ENCODE measurements at places on chromosomes 16 and 17.

DNA sequence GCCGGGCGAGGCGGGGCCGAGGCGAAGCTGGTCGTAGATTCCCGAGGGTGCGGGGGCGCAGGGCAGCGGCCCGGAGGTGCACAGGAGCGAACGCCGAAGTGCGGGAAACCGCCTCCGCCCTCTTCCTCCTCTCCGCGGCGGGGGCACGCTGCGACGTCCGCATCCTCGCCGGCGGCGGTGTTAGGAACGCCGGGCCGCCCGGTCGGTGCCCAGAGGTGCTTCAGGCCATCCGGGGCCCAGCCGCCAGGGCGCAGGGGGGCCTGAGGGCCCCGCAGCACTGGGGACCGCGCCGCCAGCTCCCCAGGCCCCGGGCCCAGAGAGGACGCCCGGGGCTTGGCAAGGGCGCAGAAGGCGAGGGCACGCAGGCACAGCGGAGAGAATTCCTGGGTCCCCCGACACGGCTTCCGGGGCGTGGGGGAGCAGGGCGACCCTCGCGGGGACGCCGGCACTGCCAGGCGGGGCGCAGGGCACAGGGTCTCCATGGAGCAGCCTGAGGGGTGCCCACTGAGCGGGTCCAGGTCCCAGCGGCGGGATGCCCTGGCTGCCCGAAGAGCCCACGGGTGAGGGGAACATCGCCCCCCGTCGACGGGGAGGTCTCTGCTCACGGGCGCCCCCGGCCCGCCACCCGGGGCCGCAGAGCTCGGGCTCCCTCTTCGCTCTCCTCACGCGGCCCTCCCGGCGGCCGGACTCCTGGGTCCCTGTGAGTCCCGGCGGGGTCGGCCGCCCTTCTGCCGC is 576 bp downstream of the EPOP start:
- DNase-seq: no peak

DNA sequence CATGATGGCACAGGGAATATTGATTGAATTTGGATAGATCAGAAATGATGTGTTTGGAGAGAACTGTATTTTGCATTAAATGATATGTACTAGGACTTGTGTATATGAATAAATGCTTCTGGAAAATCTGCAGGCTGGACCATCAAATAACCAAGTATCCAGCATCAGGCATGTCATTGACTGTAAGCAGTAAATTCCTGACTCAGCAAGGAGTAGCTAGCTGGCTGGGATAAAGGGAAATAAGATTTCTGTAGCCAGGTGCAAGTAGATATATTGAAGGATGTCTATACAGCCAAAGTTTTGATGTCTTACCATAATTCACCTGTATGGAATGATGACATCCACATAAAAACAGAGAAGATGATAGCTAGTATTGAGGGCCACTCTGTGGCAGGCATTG is 809.6 kb downstream of the CDH11 start:
- DNase-seq: no peak

- DNase-seq: no peak
These were observed 88.8 kb downstream of the HS3ST3B1 start for GRCh38 chr17:14389681-14390080.

- no peak for DNase-seq
These were observed 91.0 kb upstream of the CDH13 start for GRCh38 chr16:82535764-82536163.

DNA sequence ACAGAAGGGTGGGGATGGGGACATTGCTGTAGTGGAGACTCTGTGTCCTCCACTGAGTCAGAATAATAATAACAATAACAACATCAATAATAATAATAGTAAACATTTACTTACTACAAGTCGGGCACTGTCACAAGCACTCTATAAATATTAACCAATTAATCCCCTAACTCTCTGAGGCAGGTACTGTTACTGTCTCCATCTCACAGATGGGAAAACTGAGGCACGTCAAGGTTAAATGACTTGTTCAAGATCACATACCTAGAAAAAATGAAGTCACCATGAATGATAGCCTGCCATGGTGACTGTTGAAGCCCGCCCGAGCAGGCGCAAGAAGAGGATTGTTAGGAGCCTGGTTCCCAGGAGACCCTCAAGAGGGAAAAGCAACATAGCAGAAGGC is 10.2 kb downstream of the PRR29 start:
- DNase-seq: no peak

DNA sequence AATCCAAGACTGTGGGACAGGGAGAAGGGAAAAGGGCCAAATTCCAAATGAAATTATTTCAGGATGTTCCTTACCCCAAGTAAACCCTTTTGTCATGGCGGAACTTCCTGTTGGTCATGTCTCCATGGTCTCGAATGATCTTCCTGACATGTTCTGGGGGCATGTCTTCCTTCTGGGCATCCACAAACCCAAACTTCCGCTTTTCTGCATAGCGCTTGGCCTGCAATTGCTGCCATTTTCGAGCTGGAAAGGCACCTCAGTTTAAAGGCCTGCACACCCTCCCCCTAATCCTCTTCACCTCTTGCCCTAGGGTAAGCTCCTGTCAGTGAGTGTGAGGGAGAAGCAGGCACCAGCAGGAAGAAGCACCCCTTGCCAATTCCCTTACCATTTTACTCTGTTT is 1.2 kb downstream of the PRPF8 start:
- DNase-seq: no peak

DNA sequence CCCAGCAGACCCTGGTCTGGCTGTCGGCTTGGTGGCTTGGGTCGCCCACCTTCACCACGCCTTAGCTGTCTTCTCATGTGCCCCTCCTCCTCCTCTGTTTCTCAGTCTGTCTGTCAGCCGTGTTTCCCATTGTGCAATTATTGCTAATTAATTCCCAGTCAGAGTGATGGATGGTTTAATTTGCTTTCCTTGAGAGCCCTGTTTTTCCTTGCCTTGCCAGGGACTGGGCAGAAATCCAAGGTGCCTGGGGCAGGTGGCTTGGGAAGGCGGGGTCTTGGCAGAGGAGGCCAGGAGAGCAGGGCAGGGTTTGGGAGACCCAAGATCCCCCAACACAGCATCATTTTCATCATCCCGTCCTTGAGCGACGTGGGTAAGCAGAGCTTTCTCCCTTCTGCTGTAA is 21.3 kb downstream of the NECAB2 start:
- DNase-seq: no peak

DNA sequence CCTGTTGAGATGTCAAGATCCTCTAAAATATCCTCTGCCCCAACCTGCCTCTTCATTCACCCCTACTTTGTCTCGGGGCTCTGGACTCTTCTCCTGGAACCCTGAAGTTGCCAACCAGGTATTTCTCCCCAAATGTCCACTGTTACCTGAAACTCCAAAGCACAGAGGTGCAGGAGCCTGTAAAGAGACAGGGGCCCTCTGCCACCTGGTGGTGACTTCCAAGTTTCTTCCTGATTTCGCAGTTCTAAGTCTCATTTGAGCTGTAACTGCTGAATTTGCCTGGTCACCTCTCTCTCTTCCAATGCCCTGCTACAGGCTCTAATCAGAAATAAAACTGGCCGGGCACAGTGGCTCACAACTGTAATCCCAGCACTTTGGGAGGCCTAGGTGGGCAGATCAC is 77.1 kb upstream of the RCVRN start:
- no peak for DNase-seq

GRCh38 chr17:12522743-12523183 is 142.9 kb upstream of the MYOCD start:
- DNase-seq: peak; percentile 87

- DNase-seq: no peak
These were observed 480.2 kb downstream of the HS3ST3B1 start for GRCh38 chr17:14781123-14781522.

DNA sequence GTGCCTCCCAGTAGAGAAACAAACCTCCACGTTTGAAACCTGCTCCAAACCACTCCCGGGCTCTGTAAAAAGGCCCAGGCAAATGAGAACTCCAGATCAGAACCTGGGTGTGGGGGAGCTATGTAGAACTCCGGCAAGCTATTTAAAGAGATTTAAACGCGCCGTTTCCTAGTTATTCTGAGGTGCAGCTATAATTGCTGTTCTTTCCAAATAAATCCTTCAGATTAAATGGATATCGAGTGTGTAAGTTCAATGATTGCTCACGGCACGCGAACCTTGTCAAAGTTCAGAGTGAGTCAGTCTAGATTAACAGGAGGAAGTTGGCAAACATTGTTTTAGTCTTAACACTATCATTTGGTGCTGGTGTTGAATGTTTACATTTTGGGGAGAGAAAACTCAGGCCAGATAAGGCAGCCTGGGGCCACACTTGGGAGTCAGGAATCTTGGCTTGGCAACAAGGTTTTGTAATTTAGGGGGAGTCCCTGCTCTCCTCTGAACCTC is 92.9 kb upstream of the SALL1 start:
- DNase-seq: no peak

DNA sequence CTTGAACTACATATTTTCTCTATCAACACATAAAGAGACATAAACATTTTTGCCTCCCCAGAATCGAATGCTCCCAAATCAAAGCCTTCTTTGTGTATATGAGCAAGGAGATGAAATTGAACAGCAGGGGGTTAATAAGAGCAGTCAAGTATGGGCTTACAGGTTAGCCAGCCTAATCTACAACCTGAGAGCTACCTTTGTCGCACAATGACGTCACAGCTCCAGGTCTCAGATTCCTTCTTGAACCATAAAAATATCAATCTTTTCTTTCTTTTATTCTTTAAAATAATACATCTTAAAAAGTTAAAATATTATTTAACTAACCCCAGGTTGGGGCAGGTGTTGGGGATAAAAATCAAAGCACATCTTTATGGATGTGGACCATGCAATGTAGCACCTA is 482.9 kb upstream of the CDH11 start:
- no peak for DNase-seq

DNA sequence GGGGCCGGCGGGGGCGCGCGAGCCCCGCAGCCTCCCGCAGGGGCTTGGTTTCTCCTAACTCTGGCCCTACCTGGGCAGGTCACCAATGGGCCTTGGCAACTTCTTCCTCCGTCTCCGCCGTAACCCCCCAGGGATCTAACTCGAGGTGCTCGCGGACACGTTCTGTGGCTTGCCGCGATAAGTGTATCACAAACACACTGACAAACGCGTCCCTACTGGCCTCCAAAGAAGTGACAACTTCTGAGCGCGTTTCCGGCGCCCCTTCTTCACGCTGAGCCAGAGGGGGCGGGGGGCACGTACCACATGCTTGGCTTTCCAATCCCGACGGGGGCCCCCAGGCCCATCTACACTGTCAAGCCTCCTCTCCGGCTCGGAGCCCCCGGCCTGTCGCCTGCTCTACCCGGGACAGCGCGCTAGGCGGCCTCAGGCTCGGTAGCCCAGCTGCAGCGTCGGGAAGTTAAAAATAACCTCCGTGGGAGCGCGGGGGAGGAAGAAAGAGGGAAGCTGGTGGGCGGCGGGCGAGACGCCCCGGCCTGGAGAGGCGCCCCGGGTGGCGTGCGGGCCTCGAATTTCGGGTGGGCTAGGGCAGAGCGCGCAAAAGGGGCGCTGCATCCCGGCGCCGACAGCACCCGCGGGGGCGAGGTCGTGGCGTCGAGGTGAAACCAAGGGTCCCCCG is 725 bp upstream of the SPHK1 start:
- DNase-seq: peak; percentile 71
